ENCODE measurements at places on chromosomes 16 and 17.

GRCh38 chr16:84656649-84657048, 8.3 kb downstream of the KLHL36 start:
- no peak for DNase-seq

GRCh38 chr17:62724398-62725146, 83.5 kb downstream of the MARCHF10 start:
- no peak for DNase-seq

DNA sequence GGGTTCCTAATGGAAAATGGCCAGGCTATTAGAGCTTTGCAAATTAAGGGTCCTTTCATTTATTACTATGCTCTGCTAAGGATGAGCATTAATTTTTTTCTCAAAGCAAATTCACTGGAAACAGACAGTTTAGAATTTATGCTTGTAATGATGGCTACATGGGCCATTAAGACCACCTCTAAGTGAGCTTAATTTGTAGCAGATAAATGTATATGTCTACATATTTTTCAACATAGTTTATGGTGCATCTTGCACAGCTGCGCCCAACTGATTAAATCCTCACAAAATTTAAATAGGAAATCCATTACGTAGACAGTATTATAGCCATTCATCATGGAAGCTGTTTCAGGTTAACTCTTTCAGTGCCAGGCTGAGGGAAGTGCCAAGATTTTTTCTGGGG, 220.9 kb downstream of the CBLN1 start:
- DNase-seq: no peak

- DNase-seq: no peak
Measured at GRCh38 chr17:16873174-16874035, 98.5 kb downstream of the TNFRSF13B start.

DNA sequence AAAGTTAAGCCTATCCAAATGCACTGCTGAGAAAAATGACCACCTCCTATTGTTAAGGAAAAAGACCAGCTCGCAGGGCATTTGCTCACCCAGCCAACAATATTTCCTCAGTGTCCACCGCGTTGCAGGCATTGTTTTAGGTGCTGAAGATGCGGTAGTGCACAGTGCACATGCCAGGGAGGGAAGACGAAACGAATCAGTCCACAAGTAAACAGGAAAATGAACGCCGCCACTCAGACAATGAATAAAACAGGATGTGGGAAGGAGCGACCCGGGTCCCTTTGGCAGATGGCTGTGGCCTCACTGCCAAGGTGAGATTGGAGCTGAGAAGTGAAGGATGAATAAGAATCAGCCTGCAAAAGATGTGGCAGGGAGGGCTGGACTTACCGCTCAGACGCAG, 249.2 kb downstream of the FOXL1 start:
- no peak for DNase-seq

DNA sequence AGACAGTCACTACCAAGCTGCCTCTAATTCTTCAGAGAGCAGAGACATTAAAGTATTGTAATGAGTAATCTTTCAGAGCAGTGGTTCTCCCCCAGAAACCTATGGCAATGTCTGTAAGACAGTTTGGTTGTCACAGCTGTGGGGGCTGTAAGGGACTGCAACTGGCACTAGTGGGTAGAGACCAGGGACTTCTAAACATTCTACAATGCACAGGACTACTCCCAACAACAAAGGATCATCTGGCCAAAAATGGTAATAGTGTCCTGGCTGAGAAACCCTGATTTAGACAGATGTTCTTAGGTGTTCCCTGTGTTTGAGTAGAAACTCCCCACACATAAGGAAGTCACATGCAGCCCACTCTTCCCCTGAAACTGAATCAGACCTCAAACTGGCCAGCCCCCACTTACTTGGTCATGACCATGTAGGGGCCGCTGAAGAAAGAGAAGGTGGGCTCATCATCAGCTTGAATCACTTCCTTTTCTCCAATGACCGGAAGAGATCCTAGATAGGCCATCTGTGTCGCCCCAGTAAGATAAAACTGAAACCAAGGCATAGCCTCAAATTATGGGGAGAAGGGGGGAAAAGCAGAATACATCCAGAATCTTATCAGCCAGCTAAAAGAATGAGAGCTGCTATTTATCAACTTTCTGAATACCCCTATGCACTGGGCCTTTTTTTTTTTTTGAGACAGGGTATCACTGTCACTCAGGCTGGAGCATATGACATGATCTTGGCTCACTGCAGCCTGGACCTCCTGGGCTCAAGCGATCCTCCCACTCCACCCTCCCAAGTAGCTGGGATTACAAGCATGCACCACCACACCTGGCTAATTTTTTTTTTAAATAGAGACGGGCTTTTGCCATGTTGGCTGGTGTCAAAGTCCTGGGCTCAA, 75.8 kb downstream of the TEX14 start:
- no peak for DNase-seq
